Panc1 (cell line): ENCODE measurements at places on chromosomes 4 and X.

- no peak for DNase-seq
Measured at GRCh38 chr4:80431203-80431965, 95.9 kb downstream of the CFAP299 start.

- DNase-seq, result no peak
Measured at GRCh38 chr4:80027611-80028010, 45.4 kb downstream of the ANTXR2 start.

GRCh38 chr4:139142087-139142486, 34.9 kb downstream of the ELF2 start:
- DNase-seq, result no peak

DNA sequence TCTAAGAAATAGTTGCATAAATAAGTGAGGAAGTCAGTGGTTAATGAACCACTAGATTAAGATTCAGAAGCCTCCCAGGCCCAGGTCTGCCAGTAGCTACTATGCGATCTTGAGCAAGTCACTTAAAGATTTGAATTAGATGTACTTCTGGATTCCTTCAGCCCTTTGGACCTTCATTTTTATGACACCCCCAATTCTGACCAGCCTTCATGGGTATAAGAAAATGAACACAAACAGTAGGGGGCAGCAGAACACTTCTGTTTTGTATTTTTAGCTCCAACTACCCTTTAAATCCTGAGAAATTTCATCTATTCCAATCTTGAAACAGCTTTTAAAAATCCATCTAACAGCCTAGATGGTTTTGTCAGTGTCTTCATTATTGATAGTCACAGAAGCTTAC, 19.0 kb downstream of the TMEM47 start:
- no peak for DNase-seq

DNA sequence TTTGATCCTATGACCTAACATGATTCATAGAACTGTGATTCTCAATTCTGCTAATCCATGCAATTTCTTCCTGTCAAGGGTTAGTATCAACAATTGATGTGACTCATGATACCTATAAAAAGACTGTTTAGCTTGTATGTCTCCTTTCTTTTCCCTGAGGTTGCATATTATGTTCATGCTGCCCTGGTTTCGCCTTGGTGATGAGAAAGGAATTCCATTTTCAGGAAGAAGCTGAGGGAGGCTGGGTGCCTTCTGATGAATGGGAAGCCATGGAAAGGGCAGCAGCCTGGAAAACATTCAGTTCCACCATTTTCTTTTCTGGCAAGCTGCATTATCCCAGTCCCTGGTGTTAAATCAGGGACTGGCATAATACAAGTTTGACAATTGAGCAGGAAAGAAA, 976.5 kb downstream of the RPA4 start:
- no peak for DNase-seq

DNA sequence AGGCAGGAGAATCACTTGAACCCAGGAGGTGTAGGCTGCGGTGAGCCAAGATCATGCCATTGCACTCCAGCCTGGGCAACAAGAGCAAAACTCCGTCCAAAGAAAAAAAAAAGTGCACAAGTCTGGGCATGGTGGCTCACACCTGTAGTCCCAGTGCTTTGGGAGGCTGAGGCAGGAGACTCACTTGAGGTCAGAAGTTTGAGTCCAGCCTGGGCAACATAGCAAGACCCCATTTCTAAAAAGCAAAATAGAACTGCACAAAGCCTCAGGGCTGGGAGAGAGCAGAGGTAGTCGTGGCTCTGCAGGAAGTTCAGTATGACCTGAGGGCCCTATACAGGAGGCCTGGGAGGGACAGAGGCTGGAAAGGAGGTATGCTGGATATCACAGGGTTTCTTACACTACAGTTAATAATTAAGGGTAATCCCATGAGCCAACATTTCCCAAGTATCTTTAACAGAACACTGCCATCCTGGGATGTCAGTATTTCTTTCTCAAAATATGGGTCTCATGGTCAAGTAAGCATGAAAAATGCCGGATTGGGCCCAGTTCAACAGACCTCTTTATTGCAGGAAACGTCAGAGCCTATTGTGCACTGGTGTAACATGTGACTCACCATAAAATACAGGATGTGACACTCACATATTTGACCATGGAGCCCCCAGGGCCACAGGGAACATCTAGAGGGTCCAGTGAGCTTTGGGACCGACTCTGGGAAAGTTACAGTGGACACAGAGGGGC, 37.8 kb downstream of the ACSL1 start:
- no peak for DNase-seq

DNA sequence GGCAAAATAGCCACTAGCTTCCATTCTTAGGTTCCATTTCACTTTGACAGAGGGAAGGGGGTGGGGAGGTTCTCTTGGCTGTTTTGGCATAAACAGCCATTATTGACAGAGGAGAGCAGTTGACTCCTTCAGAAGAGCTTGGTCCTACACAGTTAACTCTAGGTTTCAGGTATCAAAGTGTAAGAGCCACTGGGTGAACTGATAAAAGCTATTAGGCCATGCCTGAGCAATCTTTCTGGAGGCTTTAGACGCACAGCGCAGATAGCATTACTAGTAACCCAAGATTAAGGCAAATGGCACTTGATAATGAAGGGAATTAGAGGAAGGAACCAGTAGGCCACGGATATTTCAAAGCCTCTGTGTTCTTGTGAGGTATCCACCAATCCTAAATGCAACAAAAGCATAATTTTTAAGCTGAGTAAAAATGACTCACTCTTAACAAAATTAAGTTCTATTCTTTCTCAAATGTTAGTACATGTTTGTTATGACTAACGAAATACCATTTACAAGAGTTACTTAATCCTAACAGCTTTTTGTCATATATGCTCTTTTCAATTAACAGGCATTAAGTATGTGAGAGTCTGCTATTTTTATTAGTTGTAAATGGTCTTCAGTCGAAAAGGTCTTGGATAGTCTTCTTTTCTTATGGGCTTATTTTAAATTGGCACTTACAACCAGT, 53.6 kb downstream of the SLC7A11 start:
- no peak for DNase-seq

DNA sequence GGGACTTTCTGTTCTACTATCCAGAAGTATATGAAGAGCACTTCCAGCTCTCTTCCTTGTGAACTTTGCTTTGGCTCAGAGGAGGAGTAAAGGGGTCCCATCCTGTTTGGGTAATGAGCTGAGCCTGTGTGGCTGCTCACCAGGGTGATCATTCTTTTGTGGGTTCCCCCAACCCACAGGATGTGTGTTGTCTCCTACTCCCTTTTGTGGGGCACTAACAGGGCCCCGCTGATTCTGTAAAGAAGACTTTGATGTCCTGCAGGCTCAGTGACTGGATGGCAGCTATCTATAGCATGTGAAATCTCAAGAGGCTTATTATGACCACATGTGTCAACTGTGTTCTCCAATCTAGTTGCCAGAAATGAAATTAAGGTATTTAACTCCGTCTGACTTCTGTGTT, 40.8 kb downstream of the ZNF518B start:
- DNase-seq, result no peak

GRCh38 chr4:6714954-6715353, 1.0 kb upstream of the BLOC1S4 start:
- no peak for DNase-seq

- DNase-seq, result no peak
Measured at GRCh38 chr4:14196131-14196530, 568.6 kb upstream of the BOD1L1 start.

DNA sequence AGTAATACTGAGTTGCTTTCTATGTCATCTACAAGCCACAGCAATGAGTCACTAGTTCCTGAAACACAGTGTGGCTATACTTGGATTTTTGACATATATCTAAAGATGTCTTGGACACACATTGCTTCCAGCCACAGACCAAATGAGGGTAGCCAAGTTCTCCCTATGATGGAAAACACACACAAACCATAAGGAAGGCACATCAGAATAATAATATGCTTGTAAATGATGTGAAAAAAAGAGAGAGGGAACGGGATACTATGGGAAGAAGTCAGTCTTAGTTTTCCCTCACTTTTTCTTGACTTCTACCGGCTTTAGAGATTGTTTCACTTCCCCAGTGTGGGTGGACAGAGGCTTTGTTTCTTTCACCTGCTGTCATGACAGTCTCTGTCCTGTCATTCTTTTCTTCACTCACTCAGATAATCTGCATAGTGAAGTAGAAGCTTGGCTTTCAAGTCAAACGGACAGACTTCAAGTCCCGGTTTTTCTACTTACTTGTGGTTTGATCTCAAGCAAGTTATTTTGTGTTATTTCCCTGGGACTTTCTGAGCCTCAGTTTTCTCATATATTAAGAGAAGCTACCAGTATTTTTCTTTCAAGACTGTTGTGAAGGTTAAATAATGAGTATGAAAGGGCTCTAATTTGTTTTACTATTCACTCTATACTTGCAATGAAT, 34.7 kb downstream of the P2RY10 start:
- no peak for DNase-seq

GRCh38 chrX:16869393-16870094, 618 bp downstream of the RBBP7 start:
- DNase-seq, result no peak

- DNase-seq, result no peak
Measured at GRCh38 chr4:44736900-44737299, 10.5 kb upstream of the GNPDA2 start.

- no peak for DNase-seq
Measured at GRCh38 chrX:130340271-130340670, 552 bp downstream of the SLC25A14 start.

DNA sequence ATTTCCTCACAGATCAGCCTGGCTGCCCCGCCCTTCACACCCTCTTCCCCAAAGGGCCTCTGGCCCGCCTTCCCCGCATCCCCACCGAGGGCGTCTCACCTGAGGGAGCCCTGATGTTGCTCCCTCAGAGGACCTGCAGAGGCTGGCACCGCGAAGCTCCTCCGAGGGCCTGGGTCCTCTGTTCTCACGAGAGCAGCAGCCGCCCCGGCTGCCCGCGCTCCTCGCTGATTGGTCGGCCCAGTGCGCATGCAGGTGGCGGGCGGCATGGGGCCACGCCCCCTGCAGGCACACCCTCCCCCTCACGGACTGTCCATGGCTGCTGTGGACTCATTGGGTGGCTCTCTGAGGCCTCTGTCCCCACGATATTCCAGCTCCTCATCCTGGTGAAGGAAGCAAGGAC, at the start of gene FAM9C:
Gene FAM9C (minus strand): TSS at position 180 of the 400 bp plus-strand sequence. CDS start 831 bp downstream, outside the sequence.
- DNase-seq, result no peak

GRCh38 chr4:102789317-102789717, 28.5 kb upstream of the MANBA start:
- DNase-seq, result no peak

- no peak for DNase-seq
Measured at GRCh38 chrX:19515615-19516105, 352 bp upstream of the MAP3K15 start.

GRCh38 chr4:164943192-164943591, 34.3 kb downstream of the TRIM61 start:
- DNase-seq, result no peak

DNA sequence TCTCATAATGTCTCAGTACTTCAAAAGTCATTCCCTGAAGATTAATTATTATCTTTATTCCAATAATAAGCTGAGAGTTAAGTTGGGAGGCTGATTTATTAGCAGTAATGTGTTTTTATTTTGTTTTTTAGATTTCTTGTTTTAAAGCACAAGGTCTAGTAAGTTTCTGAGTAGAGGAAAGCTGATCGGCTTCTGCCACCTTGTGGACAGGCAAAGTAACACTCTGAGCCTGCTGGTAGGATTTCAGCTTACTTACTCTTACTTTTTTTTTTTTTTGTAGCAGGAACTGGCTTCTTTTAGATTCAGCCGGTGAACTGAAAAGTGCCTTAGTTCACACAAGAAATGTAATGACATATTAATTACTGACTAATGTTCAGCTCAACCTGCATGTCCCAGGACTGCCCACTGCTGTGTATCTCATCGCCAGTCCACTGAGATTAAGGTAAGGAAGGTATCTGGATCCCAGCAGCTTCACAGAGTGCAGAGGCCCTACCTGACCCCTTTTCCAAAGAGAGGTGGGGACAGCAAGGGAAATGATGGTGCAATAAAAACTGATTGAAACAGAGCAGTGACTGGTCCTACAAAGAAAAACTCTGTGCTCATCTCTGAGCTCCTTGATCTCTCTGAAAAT, 126.5 kb downstream of the ADGRA3 start:
- peak; percentile 32 for DNase-seq

GRCh38 chr4:94848326-94848725, 90.6 kb downstream of the BMPR1B start:
- DNase-seq, result no peak

DNA sequence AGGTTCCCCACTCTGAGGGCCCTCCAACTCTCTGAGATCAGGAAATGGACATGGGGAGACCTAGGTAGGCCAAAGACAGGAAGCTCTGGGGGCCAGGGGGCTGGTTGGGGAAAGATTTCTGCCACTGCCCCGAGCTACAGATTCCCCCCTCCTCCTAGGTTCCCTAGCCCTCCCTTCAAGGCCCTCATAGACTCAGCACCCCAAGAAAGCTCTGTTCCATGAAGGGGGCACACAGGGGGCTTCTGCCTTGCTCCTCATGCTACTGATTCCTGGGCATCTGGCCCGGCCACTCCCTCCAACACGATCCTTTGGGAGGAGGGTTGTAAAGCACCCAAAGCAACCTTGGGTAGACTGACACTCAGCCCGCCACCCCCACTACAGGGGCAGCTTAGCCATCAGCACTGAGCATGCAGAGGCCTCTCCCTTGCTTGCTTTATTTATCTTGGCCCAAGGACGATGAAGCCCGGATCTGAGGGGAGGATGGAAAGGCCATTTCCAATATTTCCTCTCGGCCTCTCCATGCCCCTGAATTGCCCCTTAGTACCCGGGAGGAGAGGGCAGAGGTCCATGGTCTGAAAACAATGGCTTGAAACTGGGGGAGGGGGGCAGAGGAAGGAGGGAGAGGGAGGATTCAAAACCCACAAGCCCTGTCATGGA, 146.7 kb downstream of the PJA1 start:
- DNase-seq, result no peak

DNA sequence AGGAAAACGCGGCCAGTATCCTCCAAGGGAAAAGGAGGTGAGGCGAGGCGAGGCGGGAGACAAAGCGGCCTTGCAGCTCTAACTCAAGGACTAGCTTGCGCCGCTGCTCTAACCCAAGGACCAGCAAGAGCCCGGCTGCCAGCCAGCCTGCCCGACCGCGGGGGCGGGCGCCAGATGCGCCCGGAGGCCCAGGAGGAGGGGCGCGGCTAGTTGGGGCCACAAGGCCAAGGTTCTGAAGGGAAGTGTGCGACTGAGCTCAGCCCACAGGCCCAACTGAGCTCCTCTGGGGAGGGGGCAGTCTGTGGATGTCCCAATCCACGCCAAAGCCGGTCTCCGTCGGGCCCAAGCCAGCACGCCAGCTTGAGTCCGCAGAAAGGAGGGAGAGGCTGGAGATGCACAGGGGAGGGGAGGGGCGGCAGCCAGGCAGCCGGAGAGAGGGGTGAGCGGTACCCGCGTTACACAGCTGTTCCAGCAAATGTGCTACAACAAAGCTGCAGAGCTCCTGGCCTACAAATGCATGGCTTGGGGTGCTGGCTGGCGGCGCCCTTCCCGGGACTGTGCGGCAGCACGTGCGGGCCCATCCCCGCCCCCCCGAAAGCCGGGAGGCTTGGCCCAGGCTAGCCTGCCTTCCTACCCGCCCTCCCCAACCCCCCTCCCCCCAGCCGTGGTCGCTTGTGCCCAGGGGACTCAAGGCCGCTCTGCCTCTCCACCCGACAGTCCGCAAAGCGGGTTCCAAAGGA, 637 bp downstream of the AMER1 start:
- DNase-seq, result no peak
